ENCODE measurements at places on chromosomes 7 and 10. TPM values are rescaled to one million over a fixed set of nuclear protein-coding genes. Genes with fewer than 3 reads are reported as not detected.

DNA sequence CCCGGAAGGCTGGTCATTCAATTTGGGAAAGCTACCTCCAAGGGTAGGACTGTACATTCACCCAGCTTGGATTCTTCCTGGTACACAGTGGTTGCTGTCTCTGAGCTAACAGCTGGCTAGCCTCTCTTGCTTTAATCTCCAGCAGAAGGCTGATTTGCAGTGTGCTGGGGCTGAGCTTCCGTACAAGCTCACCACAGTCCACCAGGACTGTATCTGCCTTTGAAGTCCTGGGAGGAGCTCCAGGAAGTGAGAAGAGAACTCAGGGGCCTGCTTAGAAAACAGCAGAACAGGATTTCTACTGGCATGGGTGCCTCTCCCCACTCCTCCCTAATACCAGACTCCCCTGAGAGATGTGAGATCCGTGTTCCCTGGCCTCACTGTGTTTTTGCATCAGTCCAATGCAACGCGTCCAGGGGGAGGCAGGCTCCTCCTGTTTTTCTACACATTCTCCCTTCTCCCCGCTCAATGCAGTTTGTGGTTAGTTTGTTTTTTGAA, 6.6 kb downstream of the AFAP1L2 start:
- no peaks in the 10 kb centered on the region for H3K36me3 ChIP-seq
- H3K4me1 ChIP-seq, result peaks cover 37% of the 10 kb centered on the region
- H3K4me3 ChIP-seq, result no peak overlapping the region

KAT6B gene
- 18.3 TPM for total RNA-seq

FGFBP3 gene
- 1.1 TPM for total RNA-seq

GRCh38 chr7:116283595-116284204, 73.4 kb downstream of the TES start:
- no peaks in the 10 kb centered on the region for H3K36me3 ChIP-seq
- H3K4me1 ChIP-seq, result peaks cover 40% of the 10 kb centered on the region
- H3K27ac ChIP-seq, result peak overlapping the region; percentile 90
- no peak for DNase-seq
- no peaks in the 10 kb centered on the region for H3K27me3 ChIP-seq

DNA sequence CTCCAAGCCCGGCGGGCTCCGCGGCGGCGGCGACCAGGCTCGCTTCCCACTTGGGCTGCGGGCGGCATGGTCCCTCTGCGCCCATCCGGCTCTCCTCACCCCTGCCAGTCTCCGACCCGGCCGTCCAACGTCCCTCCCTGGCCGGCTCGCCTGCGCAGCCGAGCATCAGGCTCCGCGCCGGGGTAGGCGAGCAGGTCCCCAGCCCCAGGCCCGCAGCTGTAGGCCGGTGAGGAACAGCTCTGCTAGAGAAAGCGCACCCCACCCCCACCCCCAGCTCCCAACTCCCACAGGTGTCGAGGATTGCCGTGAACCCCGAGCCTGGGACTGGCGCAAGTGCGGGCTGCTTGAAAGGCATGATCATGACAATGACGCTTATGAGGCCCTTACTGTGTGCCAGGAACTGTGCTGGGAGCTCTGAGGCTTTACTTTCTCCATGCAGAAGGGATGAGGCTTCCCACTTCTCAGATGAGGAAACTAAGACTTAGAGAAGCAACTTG, 20.8 kb upstream of the PAX2 start:
- no peaks in the 10 kb centered on the region for H3K36me3 ChIP-seq
- H3K27ac ChIP-seq, result no peak overlapping the region
- no peak overlapping the region for H3K4me3 ChIP-seq
- no peak for DNase-seq
- no peaks in the 10 kb centered on the region for H3K4me1 ChIP-seq

DNA sequence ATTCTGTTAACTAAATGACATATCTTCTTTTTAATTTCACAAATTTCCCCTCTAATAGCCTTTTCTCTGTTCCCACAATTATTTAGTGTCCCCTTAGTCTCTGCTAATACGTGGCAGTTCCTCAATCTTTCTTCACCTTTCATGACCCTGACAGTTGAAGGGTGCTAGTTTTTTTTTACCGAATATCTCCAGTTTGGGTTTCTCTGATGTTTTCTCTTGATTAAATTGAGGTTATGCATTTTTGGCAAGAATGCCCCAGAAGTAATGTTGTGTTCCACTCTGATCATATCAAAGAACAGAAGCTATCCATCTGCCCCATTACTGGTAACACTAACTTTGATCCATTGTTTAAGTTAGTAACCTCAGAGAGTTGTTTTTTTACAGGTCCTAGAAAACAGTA, 133.6 kb upstream of the ASAH2 start:
- H3K36me3 ChIP-seq, result no peaks in the 10 kb centered on the region
- no peaks in the 10 kb centered on the region for H3K27me3 ChIP-seq

DNA sequence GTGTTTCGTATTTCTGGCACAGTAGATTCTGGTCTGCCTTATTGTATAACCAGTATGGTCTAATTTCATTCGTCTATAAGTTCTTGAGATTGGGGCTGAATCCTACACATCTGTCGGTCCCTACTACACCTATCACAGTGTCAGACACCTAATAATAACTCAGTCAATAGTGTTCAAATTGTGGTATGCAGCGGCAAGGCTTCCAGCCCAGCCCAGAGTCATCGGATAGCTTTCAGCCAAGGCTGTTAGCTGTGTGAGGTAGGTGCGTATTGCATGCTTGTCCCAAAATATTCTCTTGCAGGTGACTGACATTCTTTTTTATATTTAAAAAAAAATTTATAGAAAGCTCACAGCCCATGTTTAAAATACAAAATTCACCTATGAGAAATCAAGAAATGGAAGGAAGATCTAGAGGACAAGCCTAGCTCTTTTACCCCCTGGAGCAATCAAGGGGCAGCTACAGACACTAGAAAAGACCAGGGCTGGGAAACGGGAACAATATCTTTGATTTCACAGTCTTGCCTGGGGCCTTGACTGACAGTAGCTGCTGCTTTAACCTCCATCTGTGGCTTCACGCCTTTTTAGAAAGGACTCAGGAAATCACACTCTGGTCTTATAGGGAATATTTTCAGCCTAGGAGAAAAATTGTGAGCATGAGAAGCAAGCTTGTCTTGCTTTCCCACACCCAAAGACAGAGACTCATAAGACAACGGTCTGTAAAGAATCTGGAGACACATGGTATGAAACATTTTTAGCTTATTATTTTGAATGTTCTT, 9.5 kb upstream of the ASB4 start:
- no peaks in the 10 kb centered on the region for H3K27me3 ChIP-seq
- no peak overlapping the region for H3K4me3 ChIP-seq
- DNase-seq, result peak; percentile 18

GRCh38 chr10:31659665-31660064, 269.0 kb downstream of the ARHGAP12 start:
- peaks cover 14% of the 10 kb centered on the region for H3K27me3 ChIP-seq
- DNase-seq, result no peak
- no peak overlapping the region for H3K27ac ChIP-seq
- no peaks in the 10 kb centered on the region for H3K4me1 ChIP-seq

DNA sequence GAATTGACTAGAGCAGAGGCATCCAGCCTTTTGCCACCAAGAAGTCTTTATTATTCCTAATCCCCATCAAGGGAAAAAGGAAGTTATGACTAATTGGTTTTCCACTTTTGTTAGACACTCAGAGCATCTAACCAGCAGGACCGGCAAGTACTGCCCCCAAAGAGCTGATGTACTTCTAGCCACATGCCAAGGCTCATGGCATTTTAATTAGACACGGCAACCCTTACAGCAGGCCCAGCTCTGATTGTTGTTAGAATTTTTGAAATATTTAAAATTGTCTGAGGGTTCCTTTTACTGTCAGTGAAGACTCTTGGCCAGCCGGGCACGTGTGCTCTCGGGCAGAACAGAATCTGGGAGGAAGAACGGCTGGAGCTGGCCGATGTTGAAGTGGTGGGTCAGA, 114.8 kb downstream of the SPAG6 start:
- no peak for DNase-seq
- H3K4me3 ChIP-seq, result no peak overlapping the region
- peaks cover 4% of the 10 kb centered on the region for H3K36me3 ChIP-seq

GSTO2 gene
- 33.8 TPM for total RNA-seq

All from MCF 10A (cell line).